ENCODE measurements at places on chromosomes 16 and 17. TPM values are rescaled to one million over a fixed set of nuclear protein-coding genes. Genes with fewer than 3 reads are reported as not detected.

GRCh38 chr16:84324434-84325262 lies 30.0 kb downstream of the WFDC1 start:
- DNase-seq = no peak

GRCh38 chr16:89522287-89522686 lies 14.1 kb downstream of the SPG7 start:
- DNase-seq = no peak

Gene GCGR
- total RNA-seq = not detected

- DNase-seq = peak; percentile 86
These were observed 18.4 kb downstream of the GJD3 start for GRCh38 chr17:40345994-40346764.

Gene SPATA22
- total RNA-seq = not detected

DNA sequence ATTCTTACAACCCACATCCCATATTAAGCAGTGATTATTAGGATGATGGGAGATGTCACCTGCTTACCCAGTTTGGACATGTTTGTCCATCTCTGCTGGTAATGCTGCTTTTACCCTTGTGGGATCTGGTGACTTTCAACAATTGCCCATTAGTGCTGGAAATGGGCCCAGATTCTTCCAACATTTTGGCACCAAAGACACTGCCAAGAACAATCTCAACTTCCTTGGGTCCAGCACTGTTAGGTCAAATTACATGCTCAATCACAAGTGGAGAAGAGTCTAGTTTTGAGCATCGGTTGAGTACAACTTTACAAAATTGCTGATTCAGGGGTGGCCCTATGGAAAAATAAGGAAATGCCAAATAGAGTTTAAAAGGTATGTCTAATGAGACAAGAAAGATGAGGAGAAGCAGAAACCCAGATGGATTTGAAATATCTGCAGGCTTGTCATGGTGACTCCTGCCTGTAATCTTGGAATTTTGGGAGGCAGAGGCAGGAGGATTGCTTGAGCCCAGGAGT lies 13.0 kb upstream of the ZFP3 start:
- no peak for DNase-seq

Measured in LHCN-M2 (cell line).